ENCODE measurements at places on chromosomes 16 and 17.

DNA sequence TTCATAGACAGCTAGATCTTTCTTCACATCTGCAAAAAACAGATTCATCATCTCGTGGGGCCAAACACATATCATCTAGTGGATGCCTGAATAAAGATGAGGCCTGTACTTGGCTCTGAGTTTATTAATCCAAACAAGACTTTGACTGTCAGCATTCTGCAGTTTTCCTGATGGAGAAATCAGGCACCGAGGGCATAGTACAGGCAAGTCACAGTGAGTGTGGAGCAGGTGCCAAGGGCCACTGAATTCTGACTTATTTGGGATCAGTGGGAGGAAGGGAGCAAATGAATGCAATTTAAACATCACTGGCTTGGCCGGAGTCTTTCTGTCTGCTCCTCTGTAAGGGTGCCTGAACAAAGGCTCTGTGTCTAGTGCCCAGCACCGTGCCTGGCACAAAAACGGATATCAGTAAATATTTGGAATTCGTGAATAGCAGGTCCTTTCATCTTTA is 975 bp downstream of the CFAP20 start:
- DNase-seq: peak; percentile 18

DNA sequence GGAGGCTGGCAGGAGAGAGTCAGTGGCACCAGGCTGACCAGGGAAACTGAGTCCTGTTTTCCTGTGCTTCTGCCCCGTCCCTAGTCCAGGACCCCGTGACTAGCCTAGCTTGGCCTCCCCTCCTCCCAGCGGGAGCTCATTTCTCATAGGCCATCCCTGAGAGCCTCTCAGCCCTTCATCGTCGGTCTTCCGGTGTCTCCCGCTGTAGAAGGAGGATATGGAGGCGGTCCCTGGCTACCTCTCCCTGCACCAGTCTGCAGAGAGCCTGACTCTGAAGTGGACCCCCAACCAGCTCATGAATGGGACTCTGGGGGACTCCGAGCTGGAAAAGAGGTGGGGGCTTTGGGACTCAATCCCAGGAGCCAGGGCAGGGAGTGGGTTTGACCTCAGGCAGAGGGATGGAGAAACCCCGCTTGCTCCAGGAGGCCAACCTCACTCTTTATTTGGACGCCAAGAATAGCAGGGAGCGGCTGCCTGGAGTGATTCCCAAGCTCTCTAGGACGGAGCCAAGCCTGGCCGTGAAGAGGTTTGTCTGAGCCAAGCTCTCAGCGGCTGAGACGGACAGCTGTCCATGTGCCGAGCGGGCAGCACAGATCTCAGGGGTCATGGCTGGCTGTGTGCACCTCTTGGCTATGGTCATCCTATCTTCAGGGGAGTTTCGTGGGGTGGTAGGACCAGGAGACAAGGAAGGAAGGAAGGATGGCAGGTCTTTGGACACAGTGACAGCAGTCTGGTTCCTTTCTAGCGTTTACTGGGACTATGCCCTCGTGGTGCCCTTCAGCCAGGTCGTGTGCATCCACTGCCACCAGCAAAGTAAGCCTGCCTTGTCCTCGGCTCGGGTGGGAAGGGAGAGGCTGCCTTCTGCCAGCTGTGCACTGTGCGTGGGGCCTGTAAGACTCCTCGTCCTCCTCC is 26.8 kb downstream of the SGSM2 start:
- no peak for DNase-seq

- DNase-seq: no peak
Measured at GRCh38 chr16:70390774-70391173, 44.1 kb downstream of the DDX19A start.

- DNase-seq: no peak
Measured at GRCh38 chr17:63698381-63698885, 1.5 kb downstream of the LIMD2 start.

- no peak for DNase-seq
Measured at GRCh38 chr16:87131061-87131995, 185.9 kb downstream of the C16orf95 start.

DNA sequence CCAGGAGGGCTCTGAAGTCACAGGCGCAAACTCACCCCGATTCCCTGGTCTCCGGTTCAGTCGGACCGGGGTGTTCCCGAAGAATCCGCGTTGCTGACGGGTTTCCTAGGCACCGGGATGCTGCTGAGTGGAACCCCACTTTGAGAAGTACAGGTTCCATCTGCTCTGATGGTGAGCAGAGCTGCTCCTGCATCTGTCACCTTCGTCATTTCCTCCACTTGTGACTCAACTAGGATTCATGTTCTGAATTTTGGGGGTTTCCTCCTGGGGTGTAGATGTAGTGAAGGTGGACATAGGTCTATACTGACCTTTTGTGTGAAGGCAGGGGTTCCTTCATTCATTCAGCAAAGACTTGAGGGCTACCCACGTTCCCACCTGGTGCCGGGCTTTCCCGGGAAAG is 25.0 kb downstream of the LGALS3BP start:
- DNase-seq: no peak

DNA sequence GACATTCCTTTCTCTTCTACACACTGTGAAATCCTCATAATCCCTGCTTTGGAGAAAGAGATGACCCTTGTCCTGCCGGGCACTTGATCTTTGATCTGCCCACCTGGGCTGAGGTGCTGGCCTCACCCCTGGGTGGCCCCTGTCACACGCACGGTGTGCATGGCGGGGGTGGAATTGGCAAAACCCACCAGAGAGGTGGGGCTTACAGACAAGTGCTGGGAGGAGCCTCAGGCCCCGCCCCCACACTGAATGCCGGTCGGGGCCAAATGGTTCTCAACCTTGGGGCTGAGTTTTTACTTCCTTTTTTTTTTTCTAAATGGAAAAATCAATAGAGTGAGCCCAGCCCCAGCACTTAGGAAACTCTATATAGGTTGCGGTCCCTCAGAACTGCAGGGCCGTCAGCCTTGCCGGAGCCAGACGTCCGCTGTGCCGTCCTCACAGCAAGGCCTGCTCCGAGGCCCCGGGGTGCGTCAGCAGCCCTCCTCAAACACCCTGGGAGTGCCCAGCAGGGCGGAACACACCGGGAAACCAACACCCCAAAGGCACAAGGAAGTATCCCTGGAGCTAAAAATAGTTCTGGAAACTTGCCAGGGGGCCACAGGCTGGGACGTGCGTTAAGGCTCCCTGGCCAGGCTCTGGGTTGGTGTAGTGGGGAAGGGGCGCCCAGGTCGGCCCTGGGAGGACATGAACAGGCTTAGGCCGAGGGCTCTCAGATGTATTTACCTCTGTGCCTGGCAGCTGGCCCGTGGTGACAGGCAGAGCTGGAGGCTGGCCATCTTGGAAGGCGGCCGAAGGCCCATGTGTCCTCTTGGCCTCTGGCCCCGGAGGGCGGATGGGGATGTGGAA is 11.0 kb downstream of the GPRC5C start:
- no peak for DNase-seq

DNA sequence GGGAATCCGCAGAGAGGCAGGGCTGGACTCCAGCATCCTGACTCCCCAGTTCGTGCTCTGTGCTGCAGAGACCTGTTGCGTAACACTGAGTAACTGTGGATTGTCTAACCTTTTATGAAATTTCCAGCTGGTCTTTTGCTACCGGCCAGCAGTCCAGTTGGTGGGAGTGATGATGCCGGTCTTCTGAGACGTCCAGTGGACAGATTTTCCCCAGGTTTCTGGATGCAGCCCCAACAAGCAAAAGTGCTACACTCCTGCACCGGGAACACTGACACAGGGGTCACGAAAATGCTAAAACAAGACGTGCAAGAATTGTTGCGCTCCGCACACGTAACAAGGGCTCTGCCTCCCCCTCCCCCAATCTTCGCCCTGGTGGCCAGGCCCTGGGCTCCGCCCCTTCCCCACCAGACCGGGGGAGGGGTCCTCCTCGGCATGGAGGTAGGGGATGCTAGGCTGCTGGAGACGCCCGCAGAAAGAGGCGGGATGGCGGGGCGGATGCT is 701 bp upstream of the MRC2 start:
- DNase-seq: no peak

DNA sequence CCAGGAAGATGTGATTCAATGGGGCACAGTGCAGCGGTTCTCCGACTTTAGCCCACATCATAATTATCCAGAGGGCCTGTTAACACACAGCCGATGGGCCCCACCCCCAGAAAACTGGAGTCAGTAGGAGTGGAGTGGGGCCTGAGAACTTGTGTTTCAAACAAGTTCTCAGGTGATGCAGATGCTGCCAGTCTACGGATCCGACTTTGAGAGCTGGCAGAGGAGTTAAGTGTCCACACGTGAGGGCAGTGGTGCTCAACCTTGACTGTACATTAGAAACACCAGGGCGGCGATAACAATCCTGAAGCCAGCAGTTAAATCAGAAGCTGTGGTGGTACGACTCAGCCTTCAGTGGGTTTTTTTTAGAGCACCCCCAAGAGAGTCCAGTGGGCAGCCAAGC is 75.0 kb downstream of the GPRC5B start:
- DNase-seq: no peak

DNA sequence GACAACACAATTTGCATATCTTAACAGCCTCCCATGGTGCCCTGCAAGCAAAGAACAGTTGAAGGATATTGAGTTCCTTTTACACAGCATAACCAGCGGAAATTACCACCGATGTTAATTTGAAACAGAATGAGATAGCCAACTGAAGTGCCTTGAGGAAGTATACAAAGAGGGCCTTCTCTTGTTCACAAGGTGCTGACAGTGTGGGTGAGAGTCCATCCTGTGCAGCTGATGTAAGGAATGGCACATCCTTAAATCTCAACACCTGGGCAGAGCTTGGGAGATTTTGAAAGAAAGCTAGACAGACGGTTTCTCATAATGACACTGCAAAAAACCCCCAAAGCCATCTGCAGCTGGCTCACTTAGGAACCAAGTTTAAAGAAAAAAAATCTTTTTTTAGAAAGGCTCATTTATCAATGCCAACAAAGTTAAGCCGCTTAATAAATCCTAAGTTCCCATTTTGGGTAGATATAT is 818.6 kb downstream of the KCNJ2 start:
- DNase-seq: no peak

GRCh38 chr16:75550211-75550662 is 5.8 kb downstream of the TMEM231 start:
- peak; percentile 55 for DNase-seq

DNA sequence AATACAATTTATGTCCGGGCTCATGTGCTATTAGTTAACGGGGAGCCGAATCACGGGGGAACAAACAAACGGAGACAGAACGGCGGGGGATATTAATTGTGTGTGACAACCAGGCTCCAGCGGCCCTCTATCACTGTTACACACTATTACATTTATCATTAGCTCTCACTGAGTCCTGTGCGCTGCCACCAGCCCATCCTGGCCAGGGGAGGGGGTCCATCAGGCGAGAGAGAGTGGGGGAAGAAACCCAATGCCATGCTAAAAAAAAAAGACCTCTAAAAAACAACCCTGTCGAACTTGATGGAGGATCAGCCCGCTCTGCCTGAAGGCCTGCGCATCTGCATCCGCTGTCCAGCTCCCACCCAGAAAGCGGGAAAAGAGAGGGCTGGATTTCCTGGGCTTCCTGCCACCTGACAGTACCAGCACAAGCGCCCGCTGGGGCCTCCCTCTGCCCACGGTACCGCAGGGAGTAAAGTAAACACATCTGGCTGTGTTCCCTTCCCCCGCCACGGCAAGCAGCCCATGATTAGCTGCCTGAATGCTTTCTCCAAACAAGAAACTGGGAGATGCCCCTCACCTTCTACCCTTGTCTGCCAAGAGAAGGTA is 41.7 kb downstream of the PIPOX start:
- no peak for DNase-seq

DNA sequence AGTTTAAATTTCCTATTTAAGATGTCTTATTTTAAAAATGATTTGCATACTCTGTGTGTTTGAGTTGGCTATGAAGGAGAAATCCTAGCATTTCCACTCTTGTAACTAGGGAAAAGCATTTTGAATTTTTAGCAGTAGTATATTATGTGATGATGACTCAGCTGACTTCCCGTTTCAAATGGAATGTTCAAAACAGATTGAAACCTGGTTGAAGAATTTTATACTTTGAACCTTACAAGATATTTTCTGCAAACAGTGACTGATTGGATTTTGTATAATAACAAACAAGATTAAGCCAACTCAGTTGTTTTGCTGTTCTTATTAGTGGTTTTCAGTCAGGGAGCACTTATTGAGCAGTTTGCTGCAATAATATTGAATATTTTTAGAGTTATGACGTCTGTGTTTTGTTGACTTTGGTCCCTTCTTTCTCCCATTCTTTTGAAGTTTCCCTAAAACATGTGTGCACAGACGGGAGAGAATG is 8.0 kb downstream of the TNRC6A start:
- no peak for DNase-seq

DNA sequence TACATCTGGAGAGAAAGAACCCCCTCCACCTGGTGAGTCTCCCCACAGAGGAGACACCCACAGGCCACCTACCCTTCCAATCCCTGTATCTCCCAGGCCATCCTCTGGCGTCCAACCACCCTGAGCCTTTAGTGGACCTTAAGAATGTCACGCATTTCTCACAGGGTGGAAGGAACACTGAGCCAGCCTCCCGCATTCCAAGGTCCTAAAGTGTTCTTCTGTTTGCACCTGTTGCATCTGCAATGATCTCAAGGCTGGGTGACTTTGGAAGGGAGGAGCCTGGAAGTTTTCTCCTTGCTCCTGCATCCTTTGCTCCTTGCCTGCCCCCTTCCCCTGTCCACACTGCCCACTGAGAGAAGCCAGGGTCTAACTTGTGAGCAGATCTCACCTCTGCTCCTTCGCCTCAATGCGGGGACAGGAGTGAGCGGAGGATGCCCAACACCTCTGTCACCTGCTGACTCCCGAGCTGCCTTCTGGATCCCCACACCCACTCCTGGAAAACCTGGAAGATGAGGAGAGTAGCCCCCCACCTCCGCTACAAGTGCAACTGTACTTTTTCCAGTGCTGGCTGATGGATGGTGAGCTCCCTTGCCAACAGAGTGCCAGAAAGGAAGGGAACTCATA is 3.7 kb downstream of the CHST5 start:
- no peak for DNase-seq
